ENCODE measurements at places on chromosomes 5 and 9.

- no peak for DNase-seq
Measured at GRCh38 chr5:33892620-33893137, 889 bp upstream of the ADAMTS12 start.

DNA sequence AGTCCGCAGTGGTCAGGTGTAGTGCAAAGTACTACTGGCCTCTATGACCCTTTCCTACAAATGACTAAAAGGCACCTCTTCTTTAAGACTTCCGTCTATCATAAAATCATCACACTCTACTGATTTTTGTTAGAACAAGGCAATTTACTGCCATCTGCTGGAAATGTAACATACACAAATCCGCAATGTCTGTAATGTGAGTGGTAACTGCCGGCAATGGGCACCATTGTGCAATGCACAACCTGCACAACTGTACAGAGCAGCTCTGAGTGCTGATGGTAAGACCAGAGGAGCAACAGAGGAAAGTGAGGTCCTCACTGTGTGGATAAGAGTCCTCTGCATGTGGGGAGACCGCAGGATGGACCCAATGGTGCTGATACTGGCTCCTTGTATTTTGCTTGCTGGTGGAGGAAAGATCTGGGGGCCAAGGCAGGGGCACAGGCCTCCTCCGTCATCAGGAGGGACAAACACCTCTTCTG, 103.7 kb downstream of the ATPSCKMT start:
- DNase-seq = no peak

DNA sequence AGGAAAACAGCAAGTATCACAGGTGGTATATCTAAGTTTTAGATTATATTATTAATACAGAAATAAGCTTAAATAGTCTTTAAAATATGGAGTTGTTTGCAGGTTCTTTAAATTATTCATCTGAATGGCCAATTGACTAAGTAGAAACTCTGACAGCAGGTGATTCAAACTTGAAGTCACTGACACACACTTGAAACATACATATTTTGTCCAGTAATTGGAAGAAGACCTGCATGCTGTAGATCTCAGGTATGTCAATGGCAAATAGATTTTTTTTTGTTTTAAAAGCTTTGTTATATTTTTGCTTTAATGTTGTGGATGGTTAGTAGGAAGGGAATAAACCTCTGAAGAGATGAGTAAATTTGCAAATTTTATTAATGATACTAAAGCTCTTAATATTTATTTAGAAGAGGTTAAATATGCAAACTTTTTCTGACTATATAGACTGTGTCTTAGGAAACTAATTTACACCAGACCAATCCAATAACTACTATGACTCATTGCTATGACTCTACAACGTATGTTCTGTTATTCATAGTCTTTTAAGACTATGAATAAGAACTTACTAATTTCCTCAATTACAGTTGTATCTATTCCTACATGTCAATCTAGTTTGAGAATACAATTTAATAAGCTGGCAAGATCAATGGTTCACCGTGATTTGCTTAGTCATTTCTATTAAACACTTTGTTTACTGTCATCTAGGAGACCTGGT, 53.9 kb upstream of the RORB start:
- no peak for DNase-seq

GRCh38 chr5:43037636-43038495, 2.3 kb downstream of the ANXA2R start:
- no peak for DNase-seq

GRCh38 chr5:170534941-170535340, 31.1 kb downstream of the KCNIP1 start:
- DNase-seq = no peak

DNA sequence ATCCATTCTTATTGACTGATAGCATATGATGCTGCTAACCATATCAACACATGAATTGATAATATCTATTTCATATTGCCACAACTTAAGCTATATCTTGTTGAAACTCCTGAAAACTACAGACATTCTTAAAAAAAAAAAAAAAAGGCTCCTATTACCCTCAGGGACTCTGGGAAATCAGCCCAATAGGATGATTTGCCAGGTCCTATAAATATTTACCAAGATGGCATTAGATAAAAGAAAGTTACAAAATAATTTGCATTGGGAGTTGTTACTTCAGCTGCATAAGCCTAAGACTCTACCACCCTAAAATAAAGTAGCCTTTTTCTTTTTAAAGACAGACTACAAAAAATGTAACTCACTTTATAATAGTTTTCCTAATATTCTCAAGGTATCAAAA, 84.4 kb downstream of the CDO1 start:
- no peak for DNase-seq

Measured in stimulated activated CD4-positive, alpha-beta T cell treated with anti-CD3 and anti-CD28 coated beads, Interleukin-2, amount 100 ng/mL, for 48 hours (primary cell).